ENCODE measurements at places on chromosomes 6 and 20.

GRCh38 chr20:50332491-50332980, 141.9 kb downstream of the CEBPB start:
- peaks cover 70% of the 10 kb centered on the region for H3K4me1 ChIP-seq
- peak overlapping the region; percentile 43 for H3K4me3 ChIP-seq
- DNase-seq: peak; percentile 64
- H3K36me3 ChIP-seq: no peaks in the 10 kb centered on the region
- H3K27ac ChIP-seq: peak overlapping the region; percentile 88

- H3K36me3 ChIP-seq: no peaks in the 10 kb centered on the region
- no peak overlapping the region for H3K4me3 ChIP-seq
- H3K27ac ChIP-seq: no peak overlapping the region
- no peak for DNase-seq
- H3K27me3 ChIP-seq: no peaks in the 10 kb centered on the region
- peaks cover 5% of the 10 kb centered on the region for H3K4me1 ChIP-seq
These were observed 6.7 kb upstream of the HMGN3 start for GRCh38 chr6:79241228-79241627.

DNA sequence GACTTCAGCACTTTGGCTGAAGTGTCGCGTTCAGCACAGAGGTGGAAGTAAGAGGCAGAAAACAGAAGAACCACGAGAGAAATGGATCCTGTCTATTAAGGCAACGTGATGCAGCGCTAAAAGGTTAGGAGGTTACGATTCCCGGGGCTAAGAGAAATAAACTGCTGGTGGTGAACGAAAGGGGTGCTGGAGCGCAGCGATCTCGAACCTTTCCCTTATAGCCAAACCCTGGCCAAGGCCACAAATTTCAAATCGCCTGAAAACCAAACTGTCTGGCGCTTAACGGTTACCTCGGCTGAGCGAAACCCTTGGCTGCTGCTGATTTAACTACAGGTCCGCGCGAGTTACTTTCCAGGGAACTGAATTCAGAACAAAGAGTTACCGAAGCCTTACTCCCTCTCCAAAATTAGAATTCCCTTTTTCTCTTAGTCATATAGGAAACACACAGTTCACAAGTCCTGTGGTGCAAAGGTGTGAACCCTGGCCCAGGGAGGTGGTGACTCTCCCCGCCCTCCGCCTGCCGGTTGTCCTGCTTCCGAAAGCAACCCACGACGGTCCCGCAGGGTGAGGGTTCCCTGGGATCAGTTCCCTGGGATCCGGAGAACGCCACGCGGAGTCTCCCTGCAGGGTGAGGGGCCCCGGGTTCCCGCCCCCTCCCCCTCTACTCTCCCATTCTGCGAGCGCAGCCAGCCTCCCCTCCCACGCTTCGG, 1.3 kb upstream of the SLC35D3 start:
- DNase-seq: peak; percentile 48
- H3K4me1 ChIP-seq: peaks cover 19% of the 10 kb centered on the region
- H3K27ac ChIP-seq: no peak overlapping the region

DNA sequence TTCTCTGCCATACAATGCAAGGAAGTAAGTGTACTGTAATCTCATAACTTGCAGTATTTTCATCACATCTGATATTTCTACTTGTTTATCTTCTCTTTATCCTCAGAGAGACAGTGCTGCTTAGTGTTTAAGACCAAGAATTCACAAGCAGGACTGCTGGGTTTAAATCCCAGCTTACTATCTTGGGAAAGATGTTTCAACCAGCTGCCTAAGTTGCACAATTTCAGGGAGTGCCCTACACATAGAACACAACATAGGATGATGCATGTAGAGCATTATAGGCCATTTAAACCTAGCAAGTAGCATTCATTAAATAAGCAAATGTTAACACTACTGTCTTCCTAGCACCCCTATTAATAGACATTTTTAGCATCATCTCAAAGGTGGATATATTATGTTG, 205.2 kb upstream of the CEP162 start:
- no peak overlapping the region for H3K4me3 ChIP-seq
- no peak for DNase-seq
- peaks cover 15% of the 10 kb centered on the region for H3K27me3 ChIP-seq
- H3K27ac ChIP-seq: no peak overlapping the region
- no peaks in the 10 kb centered on the region for H3K36me3 ChIP-seq
- peaks cover 8% of the 10 kb centered on the region for H3K4me1 ChIP-seq

DNA sequence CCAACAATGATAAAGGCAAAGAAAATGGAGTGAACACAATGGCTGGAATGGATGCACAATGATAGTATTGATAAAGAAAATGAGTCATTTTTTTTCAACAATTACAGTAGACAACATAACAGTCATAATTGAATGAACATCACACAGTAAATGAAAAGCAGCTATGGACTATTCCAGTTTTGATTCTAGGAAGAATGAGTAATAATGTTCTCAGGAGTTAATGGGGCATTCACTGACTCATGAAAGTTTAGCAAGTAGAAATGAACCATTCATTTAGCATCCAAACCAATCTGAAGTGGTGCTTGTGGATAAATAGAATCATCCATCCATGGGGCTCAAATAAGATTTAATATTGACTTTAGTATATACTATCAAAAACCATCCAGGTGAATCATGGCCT, 1029.5 kb upstream of the GJE1 start:
- no peaks in the 10 kb centered on the region for H3K36me3 ChIP-seq
- DNase-seq: no peak
- no peak overlapping the region for H3K4me3 ChIP-seq
- no peak overlapping the region for H3K27ac ChIP-seq
- peaks cover 14% of the 10 kb centered on the region for H3K4me1 ChIP-seq
- no peaks in the 10 kb centered on the region for H3K27me3 ChIP-seq

- no peak for DNase-seq
- H3K27ac ChIP-seq: no peak overlapping the region
- H3K4me1 ChIP-seq: no peaks in the 10 kb centered on the region
- no peaks in the 10 kb centered on the region for H3K27me3 ChIP-seq
- H3K4me3 ChIP-seq: no peak overlapping the region
These were observed 52.6 kb downstream of the GINS1 start for GRCh38 chr20:25459916-25460535.

DNA sequence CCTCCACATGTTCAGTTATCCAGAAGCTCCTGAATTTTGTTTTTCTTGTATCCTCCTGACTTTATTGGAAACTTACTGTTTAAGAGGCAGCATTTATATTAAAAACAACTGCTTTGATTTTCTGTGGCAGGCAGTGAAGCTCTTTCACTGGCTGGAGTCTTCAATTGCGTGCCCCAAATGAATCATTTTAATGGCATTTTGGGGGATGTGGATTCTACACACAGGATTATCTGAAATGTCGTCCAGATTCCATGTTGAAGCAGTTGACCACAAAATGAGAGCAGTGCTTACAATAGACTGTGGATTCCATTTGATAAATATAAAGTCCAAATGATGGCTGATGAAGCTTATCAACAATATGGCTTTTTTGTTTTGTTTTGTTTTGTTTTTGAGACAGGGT, 41.0 kb upstream of the HIVEP1 start:
- peaks cover 2% of the 10 kb centered on the region for H3K27me3 ChIP-seq
- no peaks in the 10 kb centered on the region for H3K36me3 ChIP-seq
- DNase-seq: no peak
- H3K27ac ChIP-seq: no peak overlapping the region
- no peak overlapping the region for H3K4me3 ChIP-seq

GRCh38 chr6:6721606-6722005, 133.1 kb downstream of the LY86 start:
- no peak overlapping the region for H3K4me3 ChIP-seq
- H3K27me3 ChIP-seq: peaks cover 6% of the 10 kb centered on the region
- H3K4me1 ChIP-seq: peaks cover 57% of the 10 kb centered on the region
- DNase-seq: no peak
- no peaks in the 10 kb centered on the region for H3K36me3 ChIP-seq
- peak overlapping the region; percentile 57 for H3K27ac ChIP-seq

- H3K27me3 ChIP-seq: no peaks in the 10 kb centered on the region
- peaks cover 21% of the 10 kb centered on the region for H3K4me1 ChIP-seq
- H3K4me3 ChIP-seq: no peak overlapping the region
- no peak for DNase-seq
These were observed 21.8 kb upstream of the LRRN4 start for GRCh38 chr20:6075428-6076219.

GRCh38 chr20:21529863-21530262, 16.0 kb upstream of the NKX2-2 start:
- no peaks in the 10 kb centered on the region for H3K36me3 ChIP-seq
- H3K27me3 ChIP-seq: peaks cover 90% of the 10 kb centered on the region
- no peak overlapping the region for H3K27ac ChIP-seq

All from nephron progenitor cell (in vitro differentiated cells).